ENCODE measurements at places on chromosomes 11 and 22.
A peak's percentile ranks its signal among the peaks of the same experiment; 100 is the strongest.

- DNase-seq = peak; percentile 51
Observed at GRCh38 chr22:25564320-25564978, at the start of gene GRK3. TSS of gene GRK3 (plus strand) at chr22:25564675. CDS start at chr22:25565041, 366 bp downstream.

GRCh38 chr11:68040101-68040956, 1.5 kb downstream of the TCIRG1 start:
- peak; percentile 56 for DNase-seq

GRCh38 chr22:28594797-28595462, 84.7 kb downstream of the TTC28 start:
- DNase-seq = peak; percentile 67

DNA sequence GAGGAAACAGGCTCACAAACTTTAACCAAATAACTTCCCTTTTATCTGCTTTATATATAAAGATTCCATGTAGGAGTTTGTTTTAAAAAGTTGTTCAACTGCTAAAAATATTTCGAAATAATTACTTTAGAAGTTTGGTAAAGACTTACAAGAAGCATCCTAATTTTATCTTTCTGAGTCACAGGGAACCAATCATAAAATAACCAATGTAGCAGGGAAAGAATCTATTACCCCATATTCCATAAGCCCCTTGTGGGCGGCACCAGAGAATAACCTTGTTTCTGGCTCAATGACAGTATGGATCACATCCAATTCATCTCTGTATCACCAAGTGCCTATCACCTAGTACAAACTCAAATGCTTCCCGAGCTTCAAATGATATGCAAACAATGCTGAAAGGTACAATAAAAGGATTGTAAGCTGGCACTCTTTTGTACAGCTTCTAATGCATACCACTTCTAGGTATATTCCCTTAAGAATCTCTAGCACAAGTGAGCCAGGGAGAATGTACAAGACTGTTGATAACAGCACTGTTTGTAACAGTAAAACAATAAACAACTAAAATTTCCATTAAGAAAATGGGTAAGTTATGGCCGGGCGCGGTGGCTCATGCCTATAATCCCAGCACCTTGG, 158.4 kb downstream of the ATG16L2 start:
- DNase-seq = no peak

- no peak for DNase-seq
Observed at GRCh38 chr22:46289244-46289891, 7.3 kb upstream of the GTSE1 start.

GRCh38 chr11:71976551-71976950, 22.2 kb upstream of the IL18BP start:
- no peak for DNase-seq

- no peak for DNase-seq
Observed at GRCh38 chr11:82046778-82047177, 686.9 kb downstream of the FAM181B start.

GRCh38 chr11:118305726-118306125, 1.2 kb downstream of the CD3E start:
- DNase-seq = no peak

GRCh38 chr22:27296091-27296675, 505.4 kb downstream of the MN1 start:
- DNase-seq = no peak

DNA sequence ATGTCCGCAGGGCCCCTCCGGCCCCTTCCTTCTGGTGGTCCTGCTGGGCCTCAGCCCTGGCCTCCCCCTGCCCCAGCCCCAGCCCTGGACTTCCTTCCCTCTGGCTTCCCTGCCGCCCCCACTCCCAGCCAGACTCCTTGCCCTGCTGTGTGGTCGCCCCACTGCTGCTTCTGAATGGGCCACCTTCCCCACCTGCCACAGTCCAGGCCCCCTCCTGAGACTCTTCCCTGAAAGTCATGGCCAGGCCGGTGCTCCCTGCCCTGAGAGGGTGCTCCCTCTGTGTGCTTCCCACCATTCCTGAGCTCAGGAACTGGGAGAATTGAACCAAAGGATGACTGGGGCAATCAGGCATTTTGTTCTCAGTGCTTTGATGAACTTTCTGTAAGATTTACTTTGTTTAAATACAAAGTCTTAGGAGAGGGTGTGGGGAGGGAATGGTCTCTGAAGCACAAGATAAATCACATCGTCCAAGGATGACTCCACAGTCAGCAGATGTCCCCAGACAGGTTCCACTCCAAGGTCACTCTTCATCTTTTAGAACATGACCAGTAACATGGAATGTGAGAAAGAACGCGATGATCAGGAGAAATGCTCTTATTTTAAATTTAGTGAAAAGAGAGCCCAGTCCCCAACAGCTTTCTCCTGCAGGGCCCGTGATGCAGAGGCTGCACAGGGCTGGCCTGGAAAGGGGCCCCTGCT, 774 bp downstream of the APOBEC3D start:
- no peak for DNase-seq

- DNase-seq = peak; percentile 18
Observed at GRCh38 chr11:47714554-47715081, 551 bp downstream of the AGBL2 start.

GRCh38 chr22:43186272-43187170, at the start of gene TTLL12:
TSS of gene TTLL12 (minus strand) at chr22:43187134. CDS start at chr22:43187069, 65 bp downstream.
- peak; percentile 50 for DNase-seq

DNA sequence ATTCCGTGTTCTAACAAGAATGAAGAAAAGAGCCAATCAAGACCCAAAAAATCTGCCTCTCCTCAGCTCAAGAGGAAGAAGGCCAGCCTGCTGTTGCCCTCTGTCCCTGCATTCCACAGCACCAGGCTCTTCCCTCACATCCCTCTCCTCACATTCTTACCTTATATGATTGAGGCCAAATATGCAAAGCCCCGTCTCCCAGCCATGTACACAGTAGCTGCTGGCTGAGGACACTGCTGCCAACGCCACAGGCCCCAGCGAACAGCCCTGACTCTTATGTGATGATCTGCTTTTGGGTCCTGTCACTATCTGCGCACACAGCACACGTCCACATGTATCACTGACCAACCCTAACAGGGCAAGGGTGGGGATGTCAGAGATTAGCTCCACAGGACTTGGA, 60.2 kb downstream of the MICAL3 start:
- DNase-seq = no peak

DNA sequence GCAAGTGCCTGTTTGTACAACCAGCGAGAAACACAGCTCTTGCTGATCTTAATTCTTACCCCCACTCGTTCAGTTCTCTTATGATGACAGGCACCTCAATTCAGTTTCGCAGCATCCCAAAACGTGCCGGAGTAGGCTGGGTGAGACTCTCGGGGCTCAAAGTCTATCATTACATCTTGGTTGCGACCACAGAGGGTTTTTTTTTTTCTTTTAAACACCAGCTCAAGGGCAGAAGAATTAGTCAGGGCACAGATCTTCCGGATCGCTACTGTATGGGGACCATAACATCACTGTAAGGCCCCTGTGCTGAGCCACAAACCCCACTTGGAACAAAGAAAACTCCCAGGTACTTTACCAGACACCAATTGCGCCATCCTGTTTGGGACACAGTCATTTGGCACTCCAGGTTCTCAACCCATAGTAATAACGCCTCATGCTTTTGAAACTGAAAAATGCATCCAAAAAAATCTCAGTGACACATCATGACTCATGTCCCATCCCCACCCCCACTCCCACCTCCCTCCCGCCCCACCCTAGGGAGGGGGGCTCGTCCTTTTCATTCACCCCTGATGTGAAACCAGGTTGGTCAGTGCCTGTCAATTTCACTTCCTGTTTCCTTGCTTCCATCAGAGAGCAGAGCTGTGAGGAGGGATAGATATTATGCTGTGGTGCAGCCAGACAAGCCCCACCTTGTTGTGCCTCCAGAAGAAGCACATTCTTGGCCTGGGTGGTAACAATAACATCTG, 41.0 kb upstream of the CD5 start:
- no peak for DNase-seq

- DNase-seq = peak; percentile 12
Observed at GRCh38 chr22:46536537-46537224, 739 bp downstream of the CELSR1 start.

DNA sequence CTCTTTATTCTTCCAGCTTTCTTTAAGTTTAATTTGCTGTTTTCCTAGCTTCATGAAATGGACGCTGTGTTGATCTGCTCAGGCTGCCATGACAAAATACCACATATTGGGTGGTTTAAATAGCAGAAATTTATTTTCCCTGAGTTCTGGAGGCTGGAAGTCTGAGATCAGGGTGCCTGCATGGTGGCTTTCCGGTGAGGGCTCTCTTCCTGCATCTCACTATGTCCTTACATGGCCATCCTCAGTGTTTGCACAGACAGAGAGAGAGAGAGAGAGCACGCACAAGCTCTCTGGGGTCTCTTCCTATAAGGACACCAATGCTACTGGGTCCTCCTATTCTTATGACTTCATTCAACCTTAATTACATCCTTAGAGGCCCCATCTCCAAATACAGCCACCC, 28.7 kb downstream of the MCAM start:
- DNase-seq = no peak

DNA sequence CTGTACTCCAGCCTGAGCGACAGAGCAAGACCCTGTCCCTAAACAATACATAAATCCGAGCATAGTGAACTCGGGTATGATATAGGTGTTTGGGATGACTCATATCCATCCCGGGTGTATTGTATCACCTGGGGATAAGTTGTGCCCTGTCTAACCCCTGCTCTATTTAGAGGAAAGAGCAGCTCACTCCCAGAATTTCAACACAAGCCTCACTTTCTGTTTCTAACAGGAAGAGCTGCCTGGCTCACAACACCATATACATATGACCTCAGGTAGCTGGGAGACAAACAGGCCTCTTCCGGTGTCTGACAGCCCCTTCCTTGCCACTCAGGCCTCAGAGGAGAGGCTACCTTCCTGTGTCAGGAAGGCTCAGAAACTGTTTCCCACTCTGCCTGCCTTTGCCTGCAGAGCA, 9.9 kb upstream of the MICALL1 start:
- DNase-seq = no peak

DNA sequence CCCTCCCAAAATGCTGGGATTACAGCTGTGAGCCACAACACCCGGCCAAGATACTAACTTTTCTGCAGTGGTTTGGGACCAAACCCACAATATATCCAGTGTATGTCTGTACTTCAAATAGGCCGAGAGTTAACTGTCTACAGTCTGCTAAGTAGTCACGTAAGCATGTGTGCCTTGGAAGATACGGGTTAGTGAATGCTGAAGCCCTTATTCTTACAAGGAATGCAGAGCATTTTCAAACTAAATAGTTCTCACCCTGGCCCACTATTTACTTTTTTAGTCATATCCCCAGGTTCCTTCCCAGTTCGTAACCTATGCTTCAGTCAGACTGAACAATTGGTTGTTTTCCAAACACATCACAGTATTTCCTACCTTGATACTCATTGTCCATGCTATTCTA, 176.0 kb downstream of the WNT11 start:
- DNase-seq = no peak

- no peak for DNase-seq
Observed at GRCh38 chr11:17588721-17589120, 41.7 kb downstream of the OTOG start.

- no peak for DNase-seq
Observed at GRCh38 chr22:29917052-29917902, 34.3 kb downstream of the MTMR3 start.

DNA sequence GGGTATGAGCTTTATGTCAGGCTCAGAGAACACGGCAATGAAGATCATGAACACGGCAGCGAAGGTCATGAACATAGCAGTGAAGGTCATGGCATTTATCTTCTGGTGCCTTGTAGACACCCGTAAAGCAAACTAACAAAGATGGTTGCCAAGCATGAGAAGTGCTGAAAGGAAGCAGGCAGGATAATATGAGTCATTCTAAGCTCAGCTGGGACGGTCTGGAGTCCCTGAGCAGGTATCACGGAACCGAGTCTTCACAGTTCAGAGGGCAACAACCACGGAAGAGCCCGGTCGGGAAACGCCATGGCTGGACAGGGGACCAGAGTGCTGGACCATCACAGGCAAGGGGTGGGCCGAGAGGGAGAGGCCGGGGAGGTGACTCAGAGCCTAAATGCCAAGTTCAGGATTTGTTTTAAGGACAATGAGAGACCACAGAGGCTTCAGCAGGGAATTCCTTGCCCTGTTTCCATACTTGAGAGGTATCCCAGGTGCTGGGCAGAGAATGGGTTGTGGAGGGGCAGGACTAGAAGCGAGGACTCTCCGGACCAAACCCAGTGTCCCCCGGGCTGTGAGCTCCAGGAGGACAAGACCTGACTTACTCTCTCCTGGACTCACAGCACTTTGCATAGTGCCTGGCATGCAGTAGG, 13.1 kb upstream of the MS4A10 start:
- no peak for DNase-seq

DNA sequence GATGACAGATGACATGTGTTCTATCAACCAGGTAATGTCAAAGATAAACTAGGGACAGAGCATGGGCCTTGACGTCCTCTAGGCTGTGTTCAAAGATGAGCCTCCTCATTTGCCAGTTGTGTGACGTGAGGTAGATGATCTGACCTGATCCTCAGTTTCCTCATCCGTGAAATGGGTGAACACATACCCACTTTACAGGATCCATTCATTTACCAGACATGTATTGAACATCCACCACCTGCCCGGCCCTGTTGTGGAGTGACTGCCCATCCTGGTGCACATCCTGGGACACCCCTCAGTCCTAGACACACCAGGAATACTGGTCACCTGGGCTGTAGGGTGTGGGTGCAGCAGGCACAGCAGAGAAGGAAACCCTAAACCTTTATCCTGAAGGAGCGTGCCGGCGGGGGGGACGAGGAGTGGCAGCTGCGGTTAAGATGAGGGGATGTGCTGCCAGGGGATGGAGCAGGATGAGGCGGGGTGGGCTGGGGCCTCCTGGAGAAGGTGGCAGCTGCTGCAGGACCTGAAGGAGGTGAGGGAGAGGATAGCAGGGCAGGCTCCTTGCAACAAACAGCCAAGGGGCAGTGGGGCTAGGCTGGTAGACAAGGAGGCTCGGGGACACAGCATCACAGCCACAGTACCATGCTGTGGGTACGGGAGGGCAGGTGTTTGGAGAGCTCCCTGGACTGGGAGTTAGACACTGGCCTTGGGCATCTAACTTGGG, 8.4 kb downstream of the CLDN5 start:
- DNase-seq = no peak

GRCh38 chr11:62865635-62866034, 15.1 kb upstream of the SLC3A2 start:
- DNase-seq = no peak

GRCh38 chr22:36166518-36167220, 6.1 kb upstream of the APOL3 start:
- DNase-seq = no peak

DNA sequence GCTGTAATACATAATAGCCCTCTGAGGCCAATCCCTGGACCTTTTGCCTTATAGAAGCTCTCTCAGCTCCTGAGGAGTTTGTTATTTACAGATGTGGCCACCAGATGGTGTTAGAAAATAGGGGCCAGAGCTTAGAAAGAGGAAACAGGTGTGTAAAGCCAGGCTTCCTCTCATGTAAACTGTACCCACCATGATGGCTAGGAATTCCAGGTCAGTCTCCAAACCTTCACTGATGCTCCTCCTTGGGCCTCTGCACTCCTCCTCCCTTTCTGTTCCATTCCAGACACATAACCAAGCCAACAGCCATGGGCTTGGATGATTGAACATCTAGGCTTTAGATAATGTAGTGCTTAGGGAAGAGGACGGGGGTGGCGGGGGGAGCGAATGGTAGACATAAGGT, 39.7 kb downstream of the USP35 start:
- peak; percentile 51 for DNase-seq
